ENCODE measurements at places on chromosomes 2 and 18.
A peak's percentile ranks its signal among the peaks of the same experiment; 100 is the strongest.

DNA sequence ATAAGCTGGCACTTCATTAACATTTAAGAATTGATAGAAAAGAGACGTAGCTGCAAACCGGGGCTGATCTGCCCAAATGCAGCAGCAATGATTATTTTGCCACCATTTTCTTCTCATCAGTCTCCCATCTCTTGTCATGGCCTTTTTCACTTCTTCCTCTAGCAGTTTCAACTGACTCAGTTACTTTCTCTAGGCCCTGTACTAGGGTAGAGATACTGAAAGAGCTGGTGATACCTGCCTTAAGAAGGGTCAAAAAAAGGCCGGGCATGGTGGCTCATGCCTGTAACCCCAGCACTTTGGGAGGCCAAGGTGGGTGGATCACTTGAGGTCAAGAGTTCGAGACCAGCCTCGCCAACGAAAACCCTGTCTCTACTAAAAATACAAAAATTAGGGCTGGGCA lies 127.4 kb downstream of the LTBP1 start:
- no peak for DNase-seq

GRCh38 chr2:35114765-35115164 lies 1240.8 kb upstream of the CRIM1 start:
- peak; percentile 11 for DNase-seq

DNA sequence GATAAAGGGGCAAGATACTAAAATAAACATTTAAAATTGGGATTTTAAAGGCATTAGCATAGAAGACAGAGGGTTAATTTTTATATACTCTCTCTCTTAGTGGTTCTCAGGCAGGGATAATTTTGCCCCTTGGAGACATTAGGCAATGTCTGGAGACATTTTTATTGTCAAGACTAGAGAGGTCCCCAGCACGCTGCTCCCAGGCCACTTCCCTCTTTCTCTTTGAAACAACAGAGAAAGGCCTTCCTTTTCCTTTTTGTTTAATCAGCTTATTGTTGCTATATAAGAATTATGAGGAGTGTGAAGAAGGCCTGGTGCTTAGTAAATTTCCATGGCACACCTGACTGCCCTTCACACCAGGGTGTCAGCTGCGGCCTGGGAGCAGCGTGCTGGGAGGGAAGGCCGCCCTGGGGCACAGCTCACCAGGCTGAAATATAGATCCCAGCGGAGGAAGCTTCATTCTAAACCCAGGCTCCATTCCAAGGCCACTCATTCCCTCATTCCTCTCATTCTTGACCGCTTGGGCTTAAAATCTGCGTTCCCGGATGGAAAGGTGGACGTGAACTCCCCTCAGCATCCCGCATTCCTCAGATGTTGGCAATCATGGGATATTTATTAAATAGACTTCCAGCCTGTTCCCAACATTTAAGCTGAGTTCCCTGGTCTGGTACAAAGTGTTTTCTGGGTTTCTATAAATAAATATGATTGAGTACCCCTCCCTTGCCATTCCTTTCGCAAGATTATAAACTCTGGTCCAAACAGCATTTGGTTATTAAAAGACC lies 22.5 kb downstream of the SLC14A2 start:
- DNase-seq, result no peak

DNA sequence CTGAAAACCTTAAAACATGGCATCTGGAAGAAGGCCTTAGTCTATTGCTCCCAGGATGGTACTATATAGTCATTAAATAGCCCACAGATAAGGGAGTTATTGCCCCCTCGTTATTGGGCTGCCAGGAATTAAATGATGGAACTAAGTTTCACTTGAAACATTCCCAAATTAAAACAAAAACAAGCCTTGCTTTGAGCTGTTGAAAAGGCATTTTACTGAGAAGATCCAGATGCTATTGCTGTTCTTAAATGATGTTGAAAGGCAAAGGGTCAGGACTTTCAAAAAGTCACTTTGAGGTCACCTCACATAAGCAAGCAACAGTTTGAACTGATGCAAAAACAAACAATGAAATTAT lies 2.0 kb upstream of the AMMECR1L start:
- DNase-seq, result no peak
